ENCODE measurements at places on chromosomes 3 and 15.

GRCh38 chr3:36674816-36675215 lies 89.5 kb downstream of the DCLK3 start:
- no peak for DNase-seq

DNA sequence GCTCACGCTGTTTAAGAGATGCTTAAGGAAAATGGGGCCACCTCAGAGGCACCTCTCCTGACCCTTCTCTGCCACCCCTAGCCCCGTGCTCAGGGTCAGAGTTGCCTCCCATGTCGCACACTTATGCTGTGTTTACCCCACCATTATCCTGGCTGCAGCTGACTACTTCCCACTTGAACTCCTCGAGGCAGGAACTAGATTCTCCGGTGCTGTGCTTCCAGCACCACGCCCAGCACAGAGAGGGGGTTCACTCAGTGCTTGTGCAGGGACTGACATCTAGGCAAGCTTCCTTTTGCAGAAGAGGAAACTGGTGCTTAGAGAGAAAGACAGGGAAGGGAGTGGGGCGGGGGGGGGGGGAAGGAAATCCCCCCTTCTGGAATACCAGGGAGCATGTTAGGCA lies 340.1 kb downstream of the RORA start:
- no peak for DNase-seq

DNA sequence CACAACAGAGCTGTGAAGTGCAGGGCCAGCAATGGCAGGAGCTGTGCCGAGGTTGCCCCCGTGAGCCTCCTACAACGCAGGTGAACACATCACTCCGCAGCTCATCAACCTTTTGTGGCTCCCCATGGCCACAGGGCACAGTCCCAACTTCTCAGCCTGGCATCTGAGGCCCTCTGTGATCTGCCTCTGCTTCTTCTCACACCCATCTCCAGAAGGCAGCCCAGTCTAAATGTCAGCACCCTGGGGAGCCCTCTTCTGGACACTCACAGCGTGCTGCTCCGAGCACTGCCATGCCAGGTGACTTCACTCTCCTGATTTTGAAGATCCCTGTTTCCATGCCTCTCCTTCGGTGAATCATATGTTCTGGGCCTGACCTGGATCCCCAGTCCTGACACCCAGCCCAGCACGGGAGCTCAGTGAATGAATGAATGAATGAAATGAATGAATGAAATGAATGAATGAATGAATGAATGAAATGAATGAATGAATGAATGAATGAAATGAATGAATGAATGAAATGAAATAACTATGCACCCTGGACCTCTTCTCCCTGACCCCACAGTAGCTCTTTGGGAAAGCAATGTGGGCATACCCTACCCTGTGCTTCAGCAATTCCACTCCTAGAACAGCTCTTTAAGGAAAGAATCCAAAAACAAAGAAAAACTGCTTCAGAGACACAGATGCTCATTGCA lies 17.9 kb upstream of the SKIC8 start:
- DNase-seq = no peak

- no peak for DNase-seq
These were observed 72.7 kb upstream of the CORO2B start for GRCh38 chr15:68506071-68506470.

DNA sequence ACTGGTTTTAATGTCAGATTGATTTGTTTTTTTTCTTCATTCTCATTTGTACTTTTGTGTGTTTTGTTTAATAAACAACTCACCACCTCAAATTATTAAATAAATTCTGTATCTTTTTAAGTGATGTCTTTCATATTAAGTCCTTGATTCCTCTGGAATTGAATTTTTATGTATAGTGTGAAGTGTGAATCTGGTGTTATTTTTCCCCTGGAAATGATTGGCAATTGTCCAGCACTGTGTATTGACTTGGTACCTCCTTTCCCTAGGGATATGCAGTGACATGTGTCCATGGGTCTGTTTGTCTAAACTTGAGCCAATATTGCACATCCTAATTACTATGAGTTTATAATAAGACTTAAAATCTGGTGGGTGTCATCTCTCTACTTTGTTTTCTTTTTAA lies 2.1 kb downstream of the RNU5B-1 start:
- no peak for DNase-seq

- DNase-seq = no peak
These were observed 27.1 kb downstream of the DNAJC13 start for GRCh38 chr3:132444383-132444782.

GRCh38 chr3:177314897-177315296 lies 117.6 kb upstream of the TBL1XR1 start:
- DNase-seq = no peak

DNA sequence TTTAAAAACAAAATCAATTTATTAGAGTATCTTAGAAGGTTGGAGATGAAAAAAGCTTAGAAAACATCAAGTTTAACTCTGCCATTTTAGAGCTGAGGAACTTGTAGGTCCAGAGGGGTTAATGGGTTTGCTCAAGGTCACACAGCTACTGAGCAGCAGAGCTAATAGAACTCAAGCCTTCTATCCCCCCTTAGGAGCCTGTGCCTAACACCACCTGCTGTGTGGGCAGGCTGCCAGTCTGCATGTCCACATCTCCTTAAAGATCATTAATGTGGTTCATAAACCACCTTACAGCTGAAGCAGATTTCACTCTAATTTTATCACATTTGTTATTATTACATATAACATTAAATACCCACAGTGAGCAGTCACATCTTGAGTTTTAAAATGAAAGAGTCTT lies 14.1 kb upstream of the SLC35G2 start:
- DNase-seq = no peak

DNA sequence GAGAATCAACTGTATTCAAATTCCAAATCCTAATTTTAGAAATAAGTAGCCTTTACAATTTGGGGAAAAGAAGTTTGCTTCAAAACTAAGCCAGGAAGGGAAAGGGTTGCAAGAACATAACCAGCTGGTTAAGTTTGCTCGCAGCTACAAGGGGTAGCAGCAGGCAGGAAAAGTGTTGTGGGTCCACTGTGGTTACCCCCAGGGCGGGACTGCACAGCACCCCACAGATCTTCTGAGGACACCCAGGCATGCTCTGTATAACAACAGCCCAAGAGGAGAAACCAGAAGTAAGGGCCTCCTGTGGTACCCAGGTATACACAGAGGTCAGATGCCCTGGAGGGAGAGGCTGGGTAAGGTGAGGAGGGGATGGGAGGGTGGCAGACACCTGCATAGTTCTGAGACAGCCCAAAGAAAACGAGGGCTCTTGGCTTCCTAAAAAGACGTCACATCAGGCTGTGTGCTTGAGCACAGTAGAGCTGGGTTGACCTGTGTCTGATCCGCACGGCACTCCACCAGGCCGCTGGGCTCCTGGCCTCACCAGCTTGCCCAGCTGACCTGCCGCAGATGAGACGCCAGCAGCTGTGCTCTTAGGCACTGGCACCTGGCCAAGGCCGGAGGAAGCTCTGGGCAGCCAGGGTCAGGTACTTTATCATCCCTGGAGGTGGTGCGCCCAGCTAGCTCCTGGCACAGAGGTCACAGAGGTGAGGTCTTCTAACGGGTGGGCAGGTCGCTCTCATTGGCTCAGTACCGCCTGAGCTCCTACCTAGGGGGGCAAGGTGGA lies 81.8 kb upstream of the SNRPA1 start:
- no peak for DNase-seq

- no peak for DNase-seq
These were observed 61.0 kb downstream of the ZBBX start for GRCh38 chr3:167318996-167319615.

- no peak for DNase-seq
These were observed 8.1 kb upstream of the PRSS50 start for GRCh38 chr3:46725621-46726314.

DNA sequence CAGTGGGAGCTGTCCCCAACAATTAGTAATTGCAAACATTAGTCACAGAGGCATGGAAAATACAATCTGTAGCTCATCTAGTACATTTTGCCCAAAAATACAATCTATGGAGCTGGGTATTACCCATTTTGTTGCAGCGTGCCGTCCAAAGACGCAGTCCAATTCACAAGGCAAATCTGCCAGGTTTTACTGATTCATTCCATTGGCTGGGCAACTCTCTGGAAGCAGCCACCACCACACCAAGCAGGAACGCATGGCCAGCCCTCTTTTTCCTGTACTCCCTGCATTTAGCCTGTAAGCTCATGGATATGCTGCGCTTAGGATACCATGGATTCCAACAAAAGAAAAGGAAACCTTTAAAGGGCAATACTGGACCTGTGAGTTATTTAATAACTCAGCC lies 60.5 kb upstream of the ARRDC4 start:
- no peak for DNase-seq

DNA sequence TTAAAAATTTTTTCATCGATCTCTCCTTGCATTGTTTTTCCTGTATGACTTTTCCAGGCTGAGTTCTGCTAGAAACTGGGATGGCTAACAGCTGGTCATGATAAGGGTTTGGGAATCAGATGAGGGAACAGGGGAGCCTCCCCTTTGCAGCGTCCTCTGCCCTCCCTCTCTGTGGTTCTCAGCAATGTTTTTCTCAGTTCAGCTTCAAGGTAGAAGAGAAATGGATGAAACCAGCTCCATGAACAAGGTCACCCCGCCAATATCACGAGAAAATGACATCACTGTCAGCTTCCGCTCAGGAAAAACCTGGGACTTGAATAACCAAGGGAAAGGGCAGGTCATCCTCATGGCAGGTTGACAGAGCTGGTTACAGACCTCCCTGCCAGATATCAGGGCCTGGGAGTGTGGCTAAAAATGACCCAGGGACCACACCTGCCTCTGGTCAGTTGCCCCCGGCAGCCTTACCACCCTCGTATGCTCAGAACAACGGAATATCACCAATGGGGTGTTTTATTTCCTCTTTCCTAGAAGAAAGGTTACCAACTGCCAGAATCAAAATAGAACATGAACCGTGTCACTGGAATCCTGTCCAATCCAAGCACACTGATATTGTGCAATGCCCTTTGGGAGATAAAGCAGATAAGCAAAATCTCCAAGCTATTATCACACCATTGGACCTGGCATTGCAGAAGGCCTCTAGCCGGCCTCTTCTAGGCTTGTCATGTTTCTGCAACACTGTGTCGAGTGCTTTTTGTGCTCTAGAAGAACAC lies 26.1 kb downstream of the LSM3 start:
- no peak for DNase-seq

GRCh38 chr3:147407114-147407497 lies 763 bp upstream of the ZIC4 start:
- DNase-seq = no peak

DNA sequence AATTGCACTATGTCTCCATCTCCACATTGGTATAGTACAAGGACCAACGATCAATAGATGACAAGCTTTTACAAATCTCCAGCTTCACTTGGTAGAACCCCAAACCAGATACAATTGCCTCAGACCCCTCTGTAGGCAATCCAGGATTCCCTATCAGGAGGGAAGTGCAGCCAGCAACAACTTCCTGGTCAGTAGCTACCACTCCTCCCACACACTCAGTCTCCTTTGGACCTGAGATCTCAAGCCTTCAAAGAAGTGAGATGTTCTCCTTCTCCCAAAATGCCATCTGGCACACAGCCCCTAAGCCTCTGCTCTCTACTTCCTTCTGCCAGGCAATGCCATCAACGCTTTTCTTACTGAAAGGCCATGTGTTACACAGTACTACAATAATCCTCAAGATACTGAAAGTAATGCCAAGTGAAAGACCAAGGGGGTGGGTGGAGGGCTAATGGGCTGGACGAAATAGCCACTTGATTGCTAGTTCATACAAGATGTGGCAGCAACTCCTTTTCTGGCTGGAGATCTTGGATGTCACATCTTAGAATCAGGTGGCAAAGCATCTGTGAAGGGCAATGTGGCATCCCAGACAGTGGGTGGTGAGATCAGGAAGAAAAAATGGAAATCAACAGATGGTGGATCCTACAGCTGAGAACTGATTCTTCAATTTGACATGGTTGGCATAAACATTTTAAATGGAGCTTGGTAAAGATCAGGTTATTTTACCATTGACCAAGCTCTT lies 75.3 kb upstream of the ACP3 start:
- no peak for DNase-seq

DNA sequence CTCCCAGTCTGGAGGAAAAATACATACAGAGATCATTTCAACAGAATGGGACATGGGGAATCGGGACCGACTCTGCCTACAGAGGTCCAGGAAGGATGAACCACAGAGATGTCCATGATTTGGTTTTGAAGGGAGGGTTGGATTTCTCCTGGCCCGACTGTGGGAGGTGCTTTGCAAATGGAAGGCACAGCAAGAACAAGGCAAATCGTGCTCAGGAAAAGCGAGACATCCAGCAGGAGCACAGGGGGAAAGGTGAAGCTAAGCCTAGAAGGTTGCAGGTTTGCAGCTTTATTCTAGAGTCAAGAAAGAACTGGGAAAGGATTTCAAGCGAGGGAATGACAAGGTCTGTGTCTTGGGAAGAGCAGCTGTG lies 181.9 kb downstream of the OPA1 start:
- no peak for DNase-seq

GRCh38 chr3:86618706-86619105 lies 372.2 kb downstream of the VGLL3 start:
- no peak for DNase-seq

DNA sequence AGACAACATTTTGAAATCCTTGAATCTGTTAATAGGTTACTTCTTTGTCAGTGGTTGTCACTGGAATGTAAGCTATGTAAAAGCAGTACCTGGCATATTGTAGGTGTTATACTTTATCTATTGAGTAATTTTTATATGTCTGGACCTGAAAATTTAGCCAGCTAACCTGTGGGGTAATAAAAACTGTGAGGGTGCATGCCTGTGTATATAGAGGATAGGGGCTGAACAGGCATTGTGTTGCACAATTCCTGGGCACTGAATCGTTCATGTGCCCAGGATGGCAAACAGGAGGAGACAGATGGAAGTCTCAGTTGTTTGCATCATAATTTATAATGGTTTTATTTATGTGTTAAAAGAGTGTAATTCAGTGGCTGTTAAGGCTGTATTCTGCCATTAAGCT lies 67.1 kb downstream of the ARMC8 start:
- DNase-seq = no peak

GRCh38 chr15:74858369-74858740 lies 14.8 kb downstream of the SCAMP2 start:
- no peak for DNase-seq

DNA sequence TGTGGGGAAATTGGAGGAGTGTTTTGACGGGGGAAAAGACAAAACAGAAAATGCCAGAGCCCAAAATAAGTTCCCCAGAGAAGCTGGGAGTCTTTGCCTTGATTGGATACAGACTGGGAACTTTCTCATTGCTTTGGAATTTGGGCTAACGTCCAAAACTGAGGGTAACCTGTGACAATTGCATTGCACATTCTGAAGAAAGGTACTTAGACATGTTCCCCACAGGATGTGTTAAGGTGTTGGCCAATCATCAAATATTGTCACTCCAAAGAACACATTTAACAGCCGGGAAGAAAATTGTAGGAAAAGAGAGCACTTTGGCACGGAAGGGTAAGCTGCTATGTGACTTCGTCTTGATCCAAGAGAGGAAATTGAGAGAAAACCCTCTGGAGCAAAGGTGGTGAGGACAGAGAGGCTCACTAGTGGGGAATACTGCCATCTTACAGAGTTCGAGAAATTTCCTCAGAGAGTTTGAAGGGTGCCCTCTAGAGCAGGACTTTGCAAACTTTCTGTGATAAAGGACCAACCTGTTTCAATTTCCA lies 619.5 kb upstream of the TBL1XR1 start:
- no peak for DNase-seq

DNA sequence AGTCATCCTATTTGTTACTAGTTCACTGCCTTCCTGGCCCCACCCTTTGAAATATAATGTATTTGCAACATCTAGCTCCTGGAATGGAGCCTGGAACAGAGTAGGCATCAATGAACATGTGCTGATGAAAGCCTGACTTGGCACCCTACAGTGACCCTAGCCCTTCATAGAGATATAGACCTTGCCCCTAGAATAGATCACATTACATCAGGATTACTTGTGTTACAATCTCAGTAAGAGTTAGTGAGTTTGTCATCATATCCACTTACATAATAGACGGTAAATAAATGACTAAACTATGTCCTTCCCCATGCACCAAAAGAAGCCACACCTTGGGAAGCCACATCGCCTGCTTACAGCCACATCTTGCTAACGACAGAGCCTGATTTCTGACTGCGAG lies 110.5 kb upstream of the WNT5A start:
- no peak for DNase-seq
